ENCODE measurements at places on chromosomes 3 and 15. TPM values are rescaled to one million over a fixed set of nuclear protein-coding genes. Genes with fewer than 3 reads are reported as not detected.

DNA sequence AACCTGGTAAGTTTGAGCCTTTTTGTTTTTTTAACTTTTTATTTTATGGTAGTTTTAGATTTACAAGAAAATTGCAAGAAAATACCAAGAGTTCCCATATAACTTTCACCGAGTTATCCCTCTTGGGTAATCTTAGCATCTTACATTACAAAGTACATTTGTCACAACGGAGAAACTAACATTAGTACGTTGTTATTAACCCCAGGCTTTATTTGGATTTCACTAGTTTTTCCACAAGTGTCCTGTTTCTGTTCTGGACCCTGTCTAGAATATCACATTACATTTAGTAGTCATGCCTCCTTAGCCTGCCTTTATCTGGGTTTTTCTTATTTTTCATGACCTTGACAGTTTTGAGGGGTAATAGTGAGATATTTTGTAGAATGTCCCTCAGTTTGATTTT, 53.5 kb upstream of the KPNA4 start:
- no peak overlapping the region for H3K27ac ChIP-seq
- DNase-seq: no peak
- no peaks in the 10 kb centered on the region for H3K4me1 ChIP-seq
- no peak overlapping the region for H3K4me3 ChIP-seq
- H3K36me3 ChIP-seq: no peaks in the 10 kb centered on the region

DNA sequence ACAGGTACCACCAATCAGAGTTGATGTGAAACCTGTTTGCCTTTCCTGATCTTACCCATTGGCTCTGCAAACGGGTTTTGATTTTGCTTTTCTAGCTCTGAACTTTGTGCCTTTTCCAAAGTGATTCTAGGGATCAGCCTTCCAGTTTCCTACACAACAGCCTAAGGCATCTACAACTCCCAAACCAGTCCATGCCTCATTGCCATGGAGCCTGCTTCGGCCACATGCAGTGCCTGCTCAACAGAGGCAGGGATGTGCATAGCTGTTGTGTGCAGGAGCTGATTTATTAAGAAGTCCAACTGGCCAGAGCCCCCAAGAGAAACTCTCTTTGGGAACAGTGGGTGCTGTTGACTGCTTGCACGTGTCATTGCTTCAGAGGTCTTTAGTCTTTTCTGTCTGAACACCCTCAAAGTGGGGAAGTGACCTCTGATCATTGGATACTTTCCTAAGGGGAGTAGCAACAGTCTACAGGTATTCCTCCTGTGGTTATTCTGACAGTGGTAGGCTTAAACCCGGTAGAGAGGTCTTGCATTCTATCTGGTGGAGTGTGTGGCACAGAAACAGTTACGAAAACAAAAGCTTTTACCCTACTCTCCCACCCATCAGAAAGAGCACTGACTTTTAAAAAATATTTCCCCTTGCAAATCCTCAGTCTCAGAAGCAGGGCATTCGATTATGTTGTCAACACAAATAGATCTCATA, 36.6 kb upstream of the THSD4 start:
- H3K27me3 ChIP-seq: no peaks in the 10 kb centered on the region
- H3K4me1 ChIP-seq: no peaks in the 10 kb centered on the region
- H3K36me3 ChIP-seq: no peaks in the 10 kb centered on the region
- H3K27ac ChIP-seq: no peak overlapping the region
- H3K4me3 ChIP-seq: no peak overlapping the region
- no peak for DNase-seq

- H3K27ac ChIP-seq: no peak overlapping the region
- H3K4me3 ChIP-seq: no peak overlapping the region
- no peaks in the 10 kb centered on the region for H3K36me3 ChIP-seq
- H3K27me3 ChIP-seq: no peaks in the 10 kb centered on the region
- no peak for DNase-seq
- no peaks in the 10 kb centered on the region for H3K4me1 ChIP-seq
Measured at GRCh38 chr15:27583651-27584050, 515.5 kb downstream of the OCA2 start.

DNA sequence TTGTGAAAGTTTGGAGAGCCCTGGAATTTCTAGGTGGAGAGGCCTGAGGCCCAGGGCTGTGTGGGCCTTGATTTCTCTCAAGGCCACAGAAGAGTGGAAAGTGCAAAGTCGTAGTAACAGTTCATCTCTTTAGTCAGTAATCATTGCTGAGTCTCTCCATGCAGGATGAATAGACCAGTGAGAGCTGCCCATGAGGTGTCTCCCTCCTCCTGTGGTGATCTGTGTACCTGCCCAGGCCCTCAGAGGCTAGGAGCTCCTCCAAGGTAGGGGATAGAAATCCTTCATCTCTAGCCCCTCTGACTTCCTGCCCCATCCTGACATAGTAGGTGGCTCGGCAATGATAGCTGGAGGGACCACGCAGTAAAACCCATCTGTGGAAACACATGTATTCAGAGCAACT, 6.8 kb upstream of the IDH3A start:
- no peaks in the 10 kb centered on the region for H3K36me3 ChIP-seq
- no peak for DNase-seq
- H3K27me3 ChIP-seq: no peaks in the 10 kb centered on the region
- H3K4me1 ChIP-seq: no peaks in the 10 kb centered on the region
- no peak overlapping the region for H3K4me3 ChIP-seq
- no peak overlapping the region for H3K27ac ChIP-seq

- DNase-seq: peak; percentile 87
- H3K4me1 ChIP-seq: peaks cover 26% of the 10 kb centered on the region
- H3K27ac ChIP-seq: peak overlapping the region; percentile 70
- no peaks in the 10 kb centered on the region for H3K27me3 ChIP-seq
Measured at GRCh38 chr3:56725175-56725574, 42.1 kb upstream of the TASOR start.

- H3K27ac ChIP-seq: no peak overlapping the region
- no peaks in the 10 kb centered on the region for H3K27me3 ChIP-seq
- no peak for DNase-seq
- no peak overlapping the region for H3K4me3 ChIP-seq
- H3K36me3 ChIP-seq: no peaks in the 10 kb centered on the region
- no peaks in the 10 kb centered on the region for H3K4me1 ChIP-seq
Measured at GRCh38 chr15:69351333-69351732, 52.6 kb downstream of the PAQR5 start.

DNA sequence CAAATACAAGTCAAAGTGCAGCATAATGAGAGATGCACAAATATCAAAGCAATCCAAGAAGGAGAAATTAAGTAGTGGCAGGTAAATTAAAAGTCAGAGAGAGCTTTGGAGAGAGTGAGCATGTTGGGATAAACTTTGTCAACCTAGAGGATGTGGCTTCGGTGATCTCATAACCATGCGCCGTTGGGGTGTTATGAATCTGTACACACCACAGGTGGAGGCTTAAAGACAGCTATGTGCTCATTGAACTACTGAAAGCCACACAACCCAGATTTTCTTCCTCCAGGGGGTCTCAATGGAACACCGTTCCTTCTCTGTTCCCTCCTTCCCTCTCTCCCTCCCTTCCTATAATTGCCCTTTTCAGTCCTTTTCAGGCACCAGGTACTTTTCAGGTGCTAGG, 52.0 kb downstream of the SUCNR1 start:
- no peak overlapping the region for H3K27ac ChIP-seq
- no peaks in the 10 kb centered on the region for H3K4me1 ChIP-seq
- H3K36me3 ChIP-seq: no peaks in the 10 kb centered on the region
- H3K27me3 ChIP-seq: no peaks in the 10 kb centered on the region

GRCh38 chr15:90248789-90249202, 560 bp upstream of the TTLL13 start:
- no peaks in the 10 kb centered on the region for H3K36me3 ChIP-seq
- DNase-seq: no peak
- no peak overlapping the region for H3K4me3 ChIP-seq

GRCh38 chr3:151974067-151974466, 100.6 kb downstream of the SUCNR1 start:
- H3K36me3 ChIP-seq: no peaks in the 10 kb centered on the region
- no peaks in the 10 kb centered on the region for H3K27me3 ChIP-seq
- no peak overlapping the region for H3K27ac ChIP-seq
- no peak for DNase-seq
- no peak overlapping the region for H3K4me3 ChIP-seq

- no peak for DNase-seq
- H3K36me3 ChIP-seq: no peaks in the 10 kb centered on the region
- no peaks in the 10 kb centered on the region for H3K4me1 ChIP-seq
- H3K27me3 ChIP-seq: peaks cover 2% of the 10 kb centered on the region
- H3K27ac ChIP-seq: no peak overlapping the region
- no peak overlapping the region for H3K4me3 ChIP-seq
Measured at GRCh38 chr3:56423661-56424099, 44.6 kb downstream of the ERC2 start.

DNA sequence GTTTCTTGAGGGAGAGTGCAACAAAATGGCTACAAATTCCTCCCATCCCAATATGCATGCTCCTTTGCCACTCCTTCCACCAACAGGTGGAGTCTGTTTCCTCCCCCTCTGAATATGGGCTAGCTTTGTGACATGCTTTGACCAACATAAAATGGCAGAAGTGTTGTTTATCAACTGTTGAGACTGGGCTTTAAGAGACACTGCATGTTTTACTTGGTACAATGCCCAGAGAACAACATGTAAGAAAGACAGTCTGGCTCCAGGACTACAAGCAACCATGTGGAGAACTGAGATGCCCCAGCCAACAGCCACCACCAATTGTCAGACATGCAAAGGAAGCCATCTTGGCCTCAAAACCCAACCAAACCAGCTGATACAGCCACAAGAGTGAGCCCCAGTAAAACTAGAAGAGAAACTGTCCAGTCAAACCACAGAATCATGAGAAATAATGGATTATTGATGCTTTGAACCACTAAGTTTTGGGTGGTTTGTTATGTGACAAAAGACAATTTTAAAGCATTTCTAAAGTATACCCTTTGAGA, 40.5 kb downstream of the NUDT16 start:
- H3K4me1 ChIP-seq: no peaks in the 10 kb centered on the region
- DNase-seq: no peak
- no peaks in the 10 kb centered on the region for H3K36me3 ChIP-seq
- no peak overlapping the region for H3K4me3 ChIP-seq

Gene FSD2
- not detected for total RNA-seq

Gene SIDT1
- total RNA-seq: 26.8 TPM

Gene TMEM207
- total RNA-seq: not detected
